ENCODE measurements at places on chromosomes 7 and 10. TPM values are rescaled to one million over a fixed set of nuclear protein-coding genes. Genes with fewer than 3 reads are reported as not detected.

Gene CAV2
- 66.3 TPM for polyA plus RNA-seq

Gene LIPA
- 22.1 TPM for polyA plus RNA-seq

Gene IFIT1B
- not detected for polyA plus RNA-seq

Gene EGR2
- 1.8 TPM for polyA plus RNA-seq

Gene PODXL
- polyA plus RNA-seq = 30.9 TPM

Gene LRGUK
- polyA plus RNA-seq = 0.03 TPM

Gene NOM1
- 6.6 TPM for polyA plus RNA-seq

Gene AKR1C2
- 12.9 TPM for polyA plus RNA-seq

Gene CFAP69
- 1.0 TPM for polyA plus RNA-seq

Gene GPR141
- polyA plus RNA-seq = not detected

Gene OR13A1
- not detected for polyA plus RNA-seq

Gene WNT2
- 0.15 TPM for polyA plus RNA-seq

Gene PCLO
- polyA plus RNA-seq = 0.21 TPM

Gene KLF6
- polyA plus RNA-seq = 15.2 TPM

Gene BAMBI
- polyA plus RNA-seq = 5.3 TPM

Gene TRIM50
- 0.08 TPM for polyA plus RNA-seq

Gene PARP12
- 6.8 TPM for polyA plus RNA-seq

Gene OR9A2
- not detected for polyA plus RNA-seq

Gene SP8
- not detected for polyA plus RNA-seq

Gene CELF2
- 33.3 TPM for polyA plus RNA-seq

Gene AOC1
- 0.06 TPM for polyA plus RNA-seq

Gene OLAH
- polyA plus RNA-seq = 0.54 TPM

Gene MUC12
- 0.23 TPM for polyA plus RNA-seq

Gene ZNF37A
- 6.6 TPM for polyA plus RNA-seq
